T-cell (primary cell): ENCODE measurements at places on chromosomes 7 and 10.

DNA sequence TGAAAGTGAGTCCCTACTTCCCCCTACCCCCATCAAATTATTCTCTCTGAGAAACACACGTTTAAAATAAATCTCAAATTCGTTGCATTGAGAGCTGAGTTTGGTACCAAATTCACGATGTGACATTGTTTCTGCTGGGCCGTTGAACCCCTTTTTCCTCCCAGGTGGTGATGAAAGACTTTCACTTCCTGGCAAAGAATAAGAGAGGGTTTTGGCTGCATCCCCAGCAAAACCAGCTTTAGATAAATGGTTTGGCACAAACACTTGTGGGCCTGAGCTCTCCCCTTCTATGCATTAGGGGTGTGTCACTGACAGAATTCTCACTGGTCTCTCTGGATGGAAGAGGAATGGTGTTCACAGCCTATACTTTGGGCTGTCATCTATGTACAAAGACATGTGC, 8.8 kb upstream of the DNTT start:
- no peaks in the 10 kb centered on the region for H3K36me3 ChIP-seq
- no peak for DNase-seq
- H3K4me1 ChIP-seq, result peaks cover 19% of the 10 kb centered on the region

DNA sequence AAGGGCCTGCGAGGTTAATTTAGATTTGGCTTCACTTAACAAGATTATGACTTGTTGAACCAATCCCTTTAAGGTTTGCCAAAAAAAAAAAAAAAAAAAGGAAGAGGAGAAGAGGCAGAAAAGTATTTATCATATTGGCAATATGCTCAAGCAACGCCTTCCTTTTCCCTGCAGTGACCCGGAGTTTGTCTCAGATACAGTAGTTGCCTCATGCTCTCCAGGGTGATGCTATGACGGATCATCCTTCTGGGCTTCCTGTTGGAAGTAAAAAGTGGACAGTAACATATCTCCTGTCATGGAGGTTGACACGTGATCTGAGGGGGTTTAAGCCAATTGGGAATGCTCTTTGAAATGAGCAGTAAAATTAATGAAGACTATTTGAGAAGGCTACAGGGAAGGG, 117.3 kb downstream of the BMPER start:
- no peaks in the 10 kb centered on the region for H3K4me1 ChIP-seq
- H3K4me3 ChIP-seq, result no peak overlapping the region
- no peak overlapping the region for H3K27ac ChIP-seq
- no peak for DNase-seq
- H3K36me3 ChIP-seq, result no peaks in the 10 kb centered on the region
- H3K27me3 ChIP-seq, result no peaks in the 10 kb centered on the region

- no peaks in the 10 kb centered on the region for H3K4me1 ChIP-seq
- no peak overlapping the region for H3K27ac ChIP-seq
- no peak overlapping the region for H3K4me3 ChIP-seq
- DNase-seq, result no peak
- H3K36me3 ChIP-seq, result no peaks in the 10 kb centered on the region
Measured at GRCh38 chr7:98423043-98423442, 22.2 kb upstream of the BAIAP2L1 start.

DNA sequence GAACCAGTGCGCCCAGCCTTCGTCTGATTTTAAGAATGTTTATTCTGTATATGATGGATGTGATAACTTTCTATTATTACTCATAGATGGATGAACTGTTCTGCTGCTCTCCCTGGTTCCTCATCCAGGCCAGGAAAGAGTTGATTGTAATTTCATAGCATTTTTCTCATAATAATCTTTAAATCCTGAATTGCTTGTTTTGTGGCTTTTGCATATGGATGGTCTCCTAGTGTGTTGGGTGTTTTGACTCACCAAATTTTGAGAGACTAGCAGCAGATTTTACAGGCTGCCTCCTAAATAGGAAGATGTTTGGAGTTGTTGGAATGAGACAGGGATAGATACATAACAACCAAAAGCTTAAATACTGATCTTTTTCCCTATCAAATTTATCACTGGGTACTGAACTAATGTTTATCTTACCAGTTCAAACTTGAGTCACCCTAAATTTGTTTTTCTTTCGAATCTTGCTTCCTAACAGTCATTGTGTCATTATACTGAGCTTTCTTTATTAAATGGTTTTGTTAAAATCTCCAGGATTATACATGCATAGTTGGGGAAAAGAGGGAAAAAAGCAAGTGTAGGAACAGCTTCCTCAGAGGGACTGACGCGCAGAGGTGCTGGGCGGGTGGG, 106.0 kb upstream of the GATA3 start:
- no peaks in the 10 kb centered on the region for H3K36me3 ChIP-seq
- H3K27ac ChIP-seq, result no peak overlapping the region
- H3K27me3 ChIP-seq, result no peaks in the 10 kb centered on the region
- H3K4me1 ChIP-seq, result peaks cover 3% of the 10 kb centered on the region
- DNase-seq, result no peak

- DNase-seq, result no peak
- H3K4me3 ChIP-seq, result no peak within 1 kb of the TSS
Measured at GRCh38 chr7:142749218-142749993, at the start of gene PRSS1. Gene PRSS1 (plus strand): TSS chr7:142749472. CDS start chr7:142749485, 13 bp downstream.

GRCh38 chr7:77657427-77658224, 38.6 kb upstream of the RSBN1L start:
- peaks cover 6% of the 10 kb centered on the region for H3K36me3 ChIP-seq
- H3K4me3 ChIP-seq, result no peak overlapping the region
- no peak for DNase-seq

GRCh38 chr10:132812520-132812919, 26.6 kb upstream of the NKX6-2 start:
- H3K27me3 ChIP-seq, result peaks cover 29% of the 10 kb centered on the region
- no peaks in the 10 kb centered on the region for H3K4me1 ChIP-seq
- DNase-seq, result no peak
- no peak overlapping the region for H3K4me3 ChIP-seq
- H3K27ac ChIP-seq, result no peak overlapping the region
- H3K36me3 ChIP-seq, result no peaks in the 10 kb centered on the region

- peaks cover 9% of the 10 kb centered on the region for H3K4me1 ChIP-seq
- no peak overlapping the region for H3K4me3 ChIP-seq
- DNase-seq, result no peak
- H3K36me3 ChIP-seq, result no peaks in the 10 kb centered on the region
Measured at GRCh38 chr7:142488842-142489241, 231.0 kb upstream of the PRSS58 start.

GRCh38 chr10:49184642-49185111, 3.5 kb downstream of the TMEM273 start:
- no peaks in the 10 kb centered on the region for H3K27me3 ChIP-seq
- no peak for DNase-seq
- no peaks in the 10 kb centered on the region for H3K36me3 ChIP-seq
- H3K4me1 ChIP-seq, result peaks cover 31% of the 10 kb centered on the region
- no peak overlapping the region for H3K4me3 ChIP-seq

DNA sequence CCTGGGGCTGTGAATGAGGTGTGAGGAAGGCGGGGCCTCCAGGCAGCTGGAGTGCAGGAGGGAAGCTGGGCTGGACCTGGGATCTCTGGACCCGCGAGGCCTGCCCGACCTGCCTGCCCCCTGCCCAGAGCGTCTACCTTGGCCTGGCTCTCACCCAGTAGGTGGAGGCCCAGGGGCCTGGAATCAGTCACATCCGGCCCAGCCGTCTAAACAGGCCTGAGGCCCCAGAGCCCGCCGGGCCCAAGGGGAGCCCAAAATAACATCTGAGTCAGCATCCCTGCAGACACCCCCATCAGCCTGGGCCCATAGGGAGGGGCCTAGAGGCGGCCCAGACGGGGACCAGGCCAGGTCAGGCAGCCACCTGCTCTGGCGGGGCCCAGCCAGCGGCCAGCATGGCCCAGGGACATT, 15.1 kb upstream of the ELN start:
- no peak overlapping the region for H3K27ac ChIP-seq
- no peaks in the 10 kb centered on the region for H3K4me1 ChIP-seq
- DNase-seq, result no peak
- H3K27me3 ChIP-seq, result peaks cover 30% of the 10 kb centered on the region
- H3K4me3 ChIP-seq, result no peak overlapping the region
